Endodermal cell (in vitro differentiated cells): ENCODE measurements at places on chromosomes 16 and 17. TPM values are rescaled to one million over a fixed set of nuclear protein-coding genes. Genes with fewer than 3 reads are reported as not detected.

DNA sequence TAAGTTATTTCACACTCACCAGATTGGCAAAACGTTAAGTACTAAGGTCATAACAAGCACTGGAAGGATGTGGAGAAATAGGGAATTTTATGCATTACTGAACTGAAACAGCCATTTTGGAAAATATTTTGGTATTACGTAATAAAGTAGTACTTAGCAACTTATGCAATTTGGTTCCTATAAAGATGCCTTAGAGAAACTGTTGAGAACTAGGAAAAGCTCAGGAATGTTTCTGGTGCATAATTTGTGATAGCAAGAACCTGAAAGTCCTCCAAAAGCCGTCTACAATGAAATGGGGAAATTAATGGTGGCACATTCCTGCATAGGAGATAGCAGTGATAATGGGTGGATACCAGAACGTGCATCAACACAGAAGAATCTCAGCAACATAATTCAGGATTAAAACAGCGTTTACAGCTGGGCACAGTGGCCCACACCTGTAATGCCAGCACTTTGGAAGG lies 472.5 kb downstream of the WWOX start:
- peaks cover 3% of the 10 kb centered on the region for H3K36me3 ChIP-seq
- H3K4me1 ChIP-seq: no peaks in the 10 kb centered on the region
- H3K27ac ChIP-seq: no peak overlapping the region

DNA sequence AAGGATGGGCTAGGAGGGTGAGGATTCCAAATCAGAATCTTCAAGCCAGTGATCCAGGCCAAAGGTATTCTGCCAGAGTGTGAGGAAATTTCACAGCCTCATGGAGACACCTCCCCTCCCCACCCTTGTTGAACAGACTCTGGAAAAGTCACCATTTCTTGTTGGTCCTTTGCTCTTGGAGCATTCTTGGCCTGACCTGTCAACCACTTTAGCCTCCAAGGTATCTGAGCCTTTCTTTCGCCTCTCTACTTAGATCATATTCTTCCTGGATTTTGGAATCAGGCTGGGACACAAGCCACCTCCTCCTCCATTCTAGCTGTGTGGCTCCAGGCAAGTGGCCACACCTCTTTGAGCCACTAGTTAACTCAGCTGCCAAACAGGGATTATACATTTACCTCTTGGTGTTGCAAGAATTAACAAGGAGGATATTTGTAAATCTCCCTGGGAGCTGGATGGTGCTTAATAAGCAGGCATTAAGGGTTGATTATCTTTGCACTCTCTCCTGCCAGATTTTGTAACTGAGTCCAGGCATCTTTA lies 193.5 kb downstream of the WWOX start:
- no peak for DNase-seq
- H3K27me3 ChIP-seq: no peaks in the 10 kb centered on the region

KRTAP4-4 gene
- not detected in 3 replicates for total RNA-seq

GRCh38 chr16:11060842-11061241 lies 116.5 kb downstream of the CLEC16A start:
- peaks cover 43% of the 10 kb centered on the region for H3K36me3 ChIP-seq
- no peaks in the 10 kb centered on the region for H3K27me3 ChIP-seq
- no peak overlapping the region for H3K4me3 ChIP-seq
- peaks cover 15% of the 10 kb centered on the region for H3K4me1 ChIP-seq
- DNase-seq: no peak

KRT25 gene
- total RNA-seq: not detected in 3 replicates

TEKT5 gene
- total RNA-seq: 0.31 to 0.92 TPM (median 0.53 TPM) in 3 replicates

DNA sequence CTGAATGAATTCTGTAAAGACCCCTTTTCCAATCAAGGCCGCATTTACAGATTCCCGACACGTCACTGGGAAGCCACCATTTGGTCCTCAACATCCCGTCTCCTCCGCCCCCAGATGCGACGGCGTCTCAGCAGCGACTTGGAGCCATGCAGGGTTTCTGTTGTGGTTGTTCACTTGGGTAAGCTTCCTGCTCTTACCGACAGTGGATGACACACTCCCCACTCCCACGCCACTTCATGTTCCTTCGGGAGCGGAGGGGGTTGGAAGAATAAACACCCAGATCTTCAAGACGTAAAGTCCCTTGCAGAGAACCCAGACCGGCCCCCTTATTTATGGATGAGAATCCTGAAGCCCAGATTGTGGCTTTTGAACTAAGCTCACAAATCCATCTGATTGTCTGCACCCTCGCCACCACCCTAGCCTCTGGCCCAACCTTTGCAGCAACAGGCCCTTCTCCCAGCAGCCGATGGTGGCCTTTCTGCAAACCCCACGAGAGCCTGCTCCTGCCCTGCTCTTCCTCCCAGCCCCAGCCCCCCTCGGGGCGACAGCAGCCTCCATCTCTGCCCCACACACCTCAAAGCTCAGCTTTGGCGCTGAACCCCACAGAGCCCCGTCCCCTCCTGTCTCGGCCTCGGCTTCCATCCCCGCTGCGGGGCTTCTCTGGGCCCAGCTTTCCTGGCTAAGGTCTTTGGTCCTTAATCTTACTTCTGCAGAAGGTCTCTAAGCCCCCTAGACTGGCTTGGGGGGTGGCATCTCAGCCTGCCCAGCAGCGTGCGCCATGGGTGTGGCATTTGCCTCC lies 19.0 kb upstream of the OSGIN1 start:
- no peak overlapping the region for H3K4me3 ChIP-seq
- no peaks in the 10 kb centered on the region for H3K4me1 ChIP-seq
- H3K27me3 ChIP-seq: no peaks in the 10 kb centered on the region

GRCh38 chr17:74012465-74012864 lies 191.0 kb upstream of the RPL38 start:
- no peaks in the 10 kb centered on the region for H3K36me3 ChIP-seq
- H3K4me3 ChIP-seq: no peak overlapping the region
- H3K4me1 ChIP-seq: no peaks in the 10 kb centered on the region
- H3K27ac ChIP-seq: no peak overlapping the region
- no peaks in the 10 kb centered on the region for H3K27me3 ChIP-seq
- no peak for DNase-seq

- no peaks in the 10 kb centered on the region for H3K4me1 ChIP-seq
- no peak for DNase-seq
- no peak overlapping the region for H3K4me3 ChIP-seq
- peaks cover 60% of the 10 kb centered on the region for H3K36me3 ChIP-seq
- H3K27me3 ChIP-seq: no peaks in the 10 kb centered on the region
Measured at GRCh38 chr17:75681289-75681688, 14.2 kb downstream of the SAP30BP start.

GRCh38 chr16:84357191-84357651 lies 11.1 kb upstream of the ATP2C2 start:
- DNase-seq: no peak
- H3K36me3 ChIP-seq: no peaks in the 10 kb centered on the region
- peak overlapping the region; percentile 73 for H3K27ac ChIP-seq
- H3K27me3 ChIP-seq: no peaks in the 10 kb centered on the region

LLGL1 gene
- total RNA-seq: 65.6 and 69.3 TPM in 2 replicates

DNA sequence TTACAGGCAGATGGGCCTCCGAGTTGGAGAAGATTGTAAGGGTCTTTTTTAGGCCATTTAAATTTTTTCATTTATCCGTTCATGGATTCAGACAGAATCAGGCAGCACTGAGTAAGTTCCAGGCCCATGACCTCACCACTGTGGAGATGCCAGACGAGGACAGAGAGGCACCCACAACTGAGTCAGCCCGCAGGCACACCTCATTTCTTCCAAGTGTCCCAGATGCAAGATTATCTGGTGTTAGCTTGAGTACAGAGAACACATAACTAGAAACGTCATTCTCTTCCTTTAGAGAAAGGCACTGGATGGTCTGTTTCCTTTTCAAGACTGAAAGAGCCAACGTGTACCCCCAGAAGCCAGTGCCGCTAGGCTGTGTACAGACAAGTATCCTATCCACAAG lies 16.9 kb downstream of the CLEC16A start:
- no peaks in the 10 kb centered on the region for H3K27me3 ChIP-seq
- H3K36me3 ChIP-seq: peaks cover 33% of the 10 kb centered on the region
- peaks cover 7% of the 10 kb centered on the region for H3K4me1 ChIP-seq
- DNase-seq: no peak
- H3K27ac ChIP-seq: no peak overlapping the region

CA7 gene
- not detected in 2 replicates for total RNA-seq

DNA sequence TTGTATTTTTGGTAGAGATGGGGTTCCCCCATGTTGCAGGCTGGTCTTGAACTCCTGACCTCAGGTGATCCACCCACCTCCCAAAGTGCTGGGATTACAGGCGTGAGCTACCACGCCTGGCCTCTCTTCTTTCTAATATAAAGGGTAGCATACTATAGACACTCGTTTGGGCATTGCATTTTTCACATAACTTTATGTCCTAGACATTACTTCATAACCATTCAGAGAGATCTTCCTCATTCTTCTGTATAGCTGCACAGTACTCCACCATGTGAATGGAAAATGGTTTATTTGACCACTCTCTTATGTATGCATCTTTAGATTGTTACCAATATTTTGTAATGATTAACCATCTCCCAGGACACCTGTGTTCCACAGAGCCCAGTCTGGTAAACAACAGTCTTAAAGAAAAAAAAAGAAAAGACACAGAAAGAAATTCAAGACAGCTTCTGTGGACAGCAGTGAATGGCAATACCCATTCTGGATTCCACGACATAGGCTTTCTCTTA lies 42.1 kb downstream of the TK2 start:
- no peak overlapping the region for H3K4me3 ChIP-seq
- H3K27ac ChIP-seq: peak overlapping the region; percentile 4
- no peak for DNase-seq
- H3K4me1 ChIP-seq: no peaks in the 10 kb centered on the region

DNA sequence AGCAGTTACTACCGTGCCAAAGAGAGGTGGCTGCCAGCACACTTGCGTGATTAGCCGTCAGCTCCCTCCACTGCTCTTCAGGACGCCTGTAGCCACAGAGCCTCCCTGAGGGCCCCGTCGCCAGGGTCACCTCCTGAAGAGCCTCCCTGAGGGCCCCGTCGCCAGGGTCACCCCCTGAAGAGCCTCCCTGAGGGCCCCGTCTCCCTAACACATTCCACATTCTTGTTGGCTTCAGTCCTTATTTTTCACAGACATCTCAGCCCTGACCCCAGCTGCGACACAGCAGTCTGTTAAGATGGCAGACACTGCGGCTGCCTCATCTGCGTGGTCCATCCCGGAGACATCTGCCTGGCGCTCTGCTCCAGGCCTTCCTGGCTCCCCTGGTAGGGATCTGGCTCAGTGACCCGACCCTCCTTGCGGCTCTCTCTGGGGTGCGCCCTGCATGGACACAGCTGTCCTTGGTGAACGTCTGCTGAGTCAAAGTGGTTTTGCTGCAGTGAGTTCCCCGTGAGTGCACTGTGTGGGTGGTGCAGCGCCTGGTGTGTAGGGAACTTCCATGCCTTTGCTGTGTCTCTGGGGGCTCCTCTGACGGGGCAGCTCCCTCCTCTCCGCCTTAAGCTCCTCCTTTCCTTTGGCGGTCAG lies 11.4 kb downstream of the ACSF3 start:
- H3K4me3 ChIP-seq: no peak overlapping the region
- no peak overlapping the region for H3K27ac ChIP-seq
- DNase-seq: no peak
- H3K4me1 ChIP-seq: no peaks in the 10 kb centered on the region

DNA sequence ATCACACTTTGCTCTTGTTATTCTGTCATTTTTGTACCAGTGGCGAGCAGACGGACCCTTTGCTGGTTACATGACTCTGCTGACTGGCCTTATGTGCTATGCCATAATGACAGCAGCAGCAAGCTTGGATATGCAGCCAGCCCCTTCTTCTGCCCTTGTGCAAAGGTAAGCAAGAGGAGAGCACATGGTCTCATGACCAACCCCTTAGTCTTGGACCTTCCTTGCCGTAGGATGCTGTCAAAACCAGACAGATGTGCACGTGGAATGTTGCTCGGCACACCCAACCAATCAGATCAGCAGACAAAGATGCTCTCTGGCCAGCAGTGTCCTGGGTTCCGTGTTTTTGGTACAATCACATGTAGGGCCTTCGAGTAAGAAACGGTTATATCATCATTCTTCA lies 4.8 kb upstream of the N4BP1 start:
- no peak overlapping the region for H3K27ac ChIP-seq
- H3K36me3 ChIP-seq: no peaks in the 10 kb centered on the region
- no peak overlapping the region for H3K4me3 ChIP-seq
- peaks cover 4% of the 10 kb centered on the region for H3K4me1 ChIP-seq
- DNase-seq: no peak
- H3K27me3 ChIP-seq: no peaks in the 10 kb centered on the region

DNA sequence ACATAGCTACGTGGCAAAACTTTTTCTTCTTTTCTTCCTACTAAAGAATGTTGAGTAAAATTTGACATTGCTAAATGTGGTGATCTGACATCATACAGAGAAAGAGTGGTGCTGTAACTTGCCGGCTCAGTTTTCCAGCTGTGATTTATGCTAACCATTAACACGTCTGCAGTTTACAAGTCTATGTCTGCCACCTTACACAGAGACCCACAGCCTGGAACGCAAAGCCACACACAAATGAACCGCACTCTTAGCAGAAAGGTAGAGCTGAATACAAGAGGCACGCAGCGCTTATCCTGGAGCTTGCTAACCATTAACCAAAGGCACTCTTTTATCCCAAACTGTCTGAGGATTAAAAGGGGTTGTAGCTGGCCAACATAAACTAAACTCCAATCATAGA lies 31.9 kb downstream of the CACNG1 start:
- no peak overlapping the region for H3K27ac ChIP-seq
- peaks cover 11% of the 10 kb centered on the region for H3K4me1 ChIP-seq
- H3K4me3 ChIP-seq: peak overlapping the region; percentile 25
- peak; percentile 83 for DNase-seq
- H3K27me3 ChIP-seq: no peaks in the 10 kb centered on the region

- H3K4me3 ChIP-seq: no peak overlapping the region
- no peak overlapping the region for H3K27ac ChIP-seq
- H3K4me1 ChIP-seq: no peaks in the 10 kb centered on the region
- no peak for DNase-seq
- H3K36me3 ChIP-seq: peaks cover 80% of the 10 kb centered on the region
Measured at GRCh38 chr16:70391881-70392481, 45.3 kb downstream of the DDX19A start.

DNA sequence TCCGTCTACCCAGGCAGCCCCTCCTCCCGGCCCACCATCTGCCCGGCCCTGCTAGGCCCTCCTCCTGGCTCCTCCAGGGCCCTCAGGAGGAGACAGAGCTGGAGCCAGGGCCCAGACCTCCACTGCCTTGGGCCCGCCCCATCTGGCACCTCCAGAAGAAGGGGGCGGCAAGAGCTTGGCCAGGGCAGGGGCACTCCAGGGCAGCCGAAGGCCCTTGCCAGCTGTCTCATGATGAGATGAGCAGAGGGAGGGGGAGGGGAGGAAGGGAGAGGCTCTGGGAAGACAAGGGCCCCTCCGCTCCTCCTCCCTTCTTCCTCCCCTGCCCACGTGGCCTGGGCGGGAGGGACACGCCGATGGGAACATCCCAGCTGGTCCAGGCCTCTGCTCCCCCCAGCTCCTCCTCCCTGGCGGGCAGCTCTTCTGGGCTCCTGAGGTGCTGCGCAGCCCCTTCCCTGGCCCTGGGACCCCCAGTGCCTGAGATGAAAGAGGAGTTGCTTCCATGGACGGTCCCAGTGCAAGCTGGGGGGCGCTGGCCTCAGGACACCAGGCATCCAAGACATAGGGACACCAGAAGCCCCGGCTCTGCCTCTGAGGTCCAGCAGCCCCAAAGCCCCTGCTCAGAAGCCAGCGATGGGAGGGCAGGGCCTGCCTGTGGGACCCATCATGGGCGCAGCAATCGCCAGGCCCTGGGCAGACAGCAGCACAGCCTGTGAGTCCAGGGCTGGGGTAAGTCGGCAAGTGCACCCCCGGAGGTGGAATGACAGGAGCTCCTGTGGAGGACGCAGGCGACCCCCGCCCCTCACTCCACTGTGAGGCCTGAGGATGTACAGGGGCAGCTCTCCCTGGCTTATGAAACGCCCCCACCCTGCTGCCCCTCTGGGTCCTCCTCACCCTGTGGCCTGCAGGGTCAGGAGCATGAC lies 23.6 kb upstream of the ENPP7 start:
- H3K4me1 ChIP-seq: no peaks in the 10 kb centered on the region
- no peaks in the 10 kb centered on the region for H3K36me3 ChIP-seq
- no peak overlapping the region for H3K27ac ChIP-seq
- no peak overlapping the region for H3K4me3 ChIP-seq
- peak; percentile 72 for DNase-seq
- H3K27me3 ChIP-seq: no peaks in the 10 kb centered on the region
